ENCODE measurements at places on chromosomes 12 and 14.
A peak's percentile ranks its signal among the peaks of the same experiment; 100 is the strongest.

GRCh38 chr14:50666772-50667683 is 1.1 kb downstream of the SAV1 start:
- DNase-seq = no peak

- no peak for DNase-seq
Measured at GRCh38 chr12:96236221-96236822, 42.1 kb downstream of the ELK3 start.

- DNase-seq = peak; percentile 62
Measured at GRCh38 chr12:9331218-9331626, 123.0 kb upstream of the PZP start.

GRCh38 chr12:30278401-30278800 is 417.3 kb downstream of the IPO8 start:
- DNase-seq = no peak

DNA sequence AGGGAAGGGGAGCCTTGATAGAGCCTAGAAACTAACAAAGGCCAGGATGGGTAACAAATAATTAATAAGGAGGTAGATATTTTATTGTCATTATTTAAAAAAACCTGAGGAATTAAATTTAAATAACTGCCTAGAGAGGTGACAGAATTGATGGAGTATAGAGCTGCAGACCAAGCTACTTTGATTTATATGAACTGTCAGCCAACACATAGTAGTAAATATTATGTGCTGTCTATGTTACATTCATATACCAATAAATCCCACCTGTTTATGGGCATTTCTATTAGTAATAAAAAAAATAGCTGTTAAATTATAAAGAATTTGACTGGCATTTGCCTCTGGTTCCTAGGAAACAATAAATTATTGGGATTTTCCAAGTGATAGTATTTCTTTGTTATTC is 37.7 kb downstream of the TSPAN19 start:
- no peak for DNase-seq

- DNase-seq = no peak
Measured at GRCh38 chr12:129203456-129203855, 350.2 kb downstream of the GLT1D1 start.

DNA sequence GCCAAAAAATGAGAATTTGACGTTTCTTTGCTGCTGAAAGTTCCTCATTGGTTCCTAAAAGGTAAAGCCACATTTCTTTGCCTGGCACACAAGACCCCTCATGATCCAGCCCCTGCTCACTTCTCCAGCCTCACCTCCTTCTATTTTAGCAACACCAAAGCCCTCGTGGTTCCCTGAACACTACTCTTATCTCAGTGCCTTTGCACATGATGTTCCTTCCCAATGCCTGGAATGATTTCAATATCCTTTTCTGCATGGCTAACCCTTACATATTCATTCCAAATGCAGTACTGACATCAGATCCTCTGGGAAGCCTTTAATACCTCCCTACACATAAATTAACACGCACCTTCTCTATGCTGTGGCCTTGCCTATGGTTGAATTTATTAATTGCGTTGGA is 39.9 kb downstream of the GLT8D2 start:
- DNase-seq = no peak

DNA sequence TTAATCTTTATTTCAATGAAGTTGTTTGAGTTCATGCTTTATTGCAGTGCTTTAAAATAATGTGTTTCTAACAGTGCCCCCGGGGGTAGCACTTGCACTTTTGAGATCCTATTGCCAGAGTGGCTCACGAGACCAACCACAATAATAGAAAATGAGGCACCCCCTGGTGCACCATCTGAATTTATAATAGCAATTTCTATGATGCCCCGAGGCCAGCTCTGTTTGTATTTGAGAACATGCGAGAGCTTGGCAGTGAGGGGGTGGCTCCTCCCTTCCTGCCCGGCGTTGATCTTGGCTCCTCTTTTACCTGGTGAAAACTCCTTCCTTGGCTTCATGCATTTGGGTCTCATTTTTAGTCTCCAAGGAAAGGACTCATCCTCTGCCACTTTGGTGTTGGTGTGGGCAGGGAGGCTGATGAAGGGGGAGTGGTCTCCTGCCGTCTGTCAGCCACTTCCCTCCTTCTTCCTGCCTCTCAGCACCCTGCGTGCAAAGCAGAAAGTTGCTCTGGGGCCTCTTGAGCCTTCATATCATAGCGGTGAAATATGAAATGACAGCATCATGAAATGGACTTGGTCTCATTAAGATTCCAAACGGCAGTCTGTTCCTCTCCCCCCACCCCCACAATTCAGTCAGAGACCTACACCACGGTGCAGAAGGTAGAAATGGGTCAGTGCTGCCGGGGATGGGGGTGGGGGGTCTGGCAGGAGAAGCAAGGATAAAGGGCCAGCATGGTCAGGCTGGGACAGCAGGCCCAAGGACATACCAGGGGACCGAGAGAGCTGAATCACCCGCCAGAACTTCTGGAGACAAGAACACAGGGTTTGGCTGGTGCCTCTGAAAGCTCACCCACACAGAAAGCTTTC is 17.7 kb upstream of the NRXN3 start:
- no peak for DNase-seq

DNA sequence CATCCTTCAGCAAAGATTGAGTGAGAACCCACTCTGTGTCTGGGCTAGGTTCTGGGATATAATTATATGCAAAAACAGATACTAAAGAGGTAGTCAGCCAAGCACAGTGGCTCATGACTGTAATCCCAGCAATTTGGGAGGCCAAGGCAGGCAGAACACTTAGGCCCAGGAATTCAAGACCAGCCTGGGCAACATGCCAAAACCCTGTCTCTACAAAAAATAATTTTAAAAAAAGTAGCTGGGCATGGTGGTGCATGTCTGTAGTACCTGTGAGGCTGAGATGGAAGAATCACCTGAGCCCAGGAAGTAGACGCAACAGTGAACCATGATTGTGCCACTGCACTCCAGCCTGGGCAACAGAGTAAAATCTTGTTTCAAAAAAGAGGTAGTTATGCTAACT is 237.5 kb upstream of the HMGA2 start:
- no peak for DNase-seq

DNA sequence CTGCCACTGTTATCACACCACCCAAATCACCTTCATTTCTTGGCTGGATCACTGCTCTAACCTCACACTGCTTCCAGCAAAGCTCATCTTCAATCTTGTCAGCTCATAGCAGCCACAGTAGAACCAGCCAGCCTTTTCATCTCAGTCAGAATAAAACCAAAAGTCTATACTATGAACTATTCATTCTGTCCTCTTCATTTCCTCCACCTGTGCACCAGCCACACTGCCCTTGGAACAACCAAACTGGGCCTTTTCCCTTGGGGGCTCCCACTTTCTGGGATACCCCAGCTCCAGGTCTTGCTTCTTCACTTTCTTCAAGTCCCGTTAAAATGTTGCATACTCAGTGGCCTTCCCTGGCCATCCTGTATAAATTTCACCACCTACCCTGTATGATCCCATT is 234.4 kb upstream of the DAAM1 start:
- no peak for DNase-seq

DNA sequence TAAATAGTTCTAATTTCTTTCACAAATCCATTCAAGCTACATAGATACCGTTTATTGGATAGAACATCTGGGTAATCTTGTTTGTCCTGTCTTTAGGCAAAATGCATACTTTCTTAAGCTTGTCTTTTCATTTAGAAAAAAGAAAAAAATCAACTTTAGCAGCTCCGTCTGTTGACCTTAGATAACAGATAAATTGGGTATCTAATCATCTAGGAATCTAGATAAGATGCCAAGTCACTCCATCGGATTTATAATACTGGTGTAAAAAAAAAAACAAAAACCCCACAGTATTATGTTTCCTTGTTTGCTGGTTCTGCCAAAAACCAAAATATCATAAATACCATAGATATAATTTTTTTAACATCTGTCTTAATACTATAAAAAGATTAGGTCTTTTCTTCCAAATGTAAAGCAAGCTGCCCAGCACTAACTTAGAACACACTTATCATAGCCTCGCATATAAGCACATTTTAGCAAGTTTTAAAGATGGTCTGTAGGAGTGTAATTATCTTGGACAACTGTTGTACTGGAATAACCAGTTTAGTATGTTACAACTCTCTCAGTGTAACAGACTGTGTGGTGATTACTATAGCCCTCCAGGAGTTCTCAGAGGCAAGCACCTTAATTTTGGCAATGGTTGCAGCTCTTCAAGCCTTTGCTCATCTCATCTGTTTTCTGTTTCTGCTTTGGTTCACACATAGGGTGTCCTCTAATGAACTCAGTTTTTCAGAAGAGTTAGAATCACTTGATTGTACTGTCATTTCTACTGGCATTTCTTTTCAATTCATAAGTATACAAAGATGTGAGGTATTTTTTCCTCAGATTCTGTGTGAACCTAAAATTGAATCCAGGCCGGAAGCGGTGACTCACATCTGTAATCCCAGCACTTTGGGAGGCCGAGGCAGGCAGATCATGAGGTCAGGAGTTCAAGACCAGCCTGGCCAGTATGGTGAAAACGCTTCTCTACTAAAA is 83.1 kb downstream of the ANO6 start:
- DNase-seq = no peak

- no peak for DNase-seq
Measured at GRCh38 chr14:51533160-51533559, 118.5 kb upstream of the FRMD6 start.

- DNase-seq = no peak
Measured at GRCh38 chr12:122142857-122143256, 31.2 kb downstream of the IL31 start.

GRCh38 chr14:102926104-102926503 is 3.6 kb downstream of the AMN start:
- DNase-seq = no peak

GRCh38 chr14:27557445-27557844 is 959.6 kb upstream of the NOVA1 start:
- DNase-seq = no peak

- DNase-seq = no peak
Measured at GRCh38 chr14:61646366-61647116, 48.8 kb upstream of the HIF1A start.

DNA sequence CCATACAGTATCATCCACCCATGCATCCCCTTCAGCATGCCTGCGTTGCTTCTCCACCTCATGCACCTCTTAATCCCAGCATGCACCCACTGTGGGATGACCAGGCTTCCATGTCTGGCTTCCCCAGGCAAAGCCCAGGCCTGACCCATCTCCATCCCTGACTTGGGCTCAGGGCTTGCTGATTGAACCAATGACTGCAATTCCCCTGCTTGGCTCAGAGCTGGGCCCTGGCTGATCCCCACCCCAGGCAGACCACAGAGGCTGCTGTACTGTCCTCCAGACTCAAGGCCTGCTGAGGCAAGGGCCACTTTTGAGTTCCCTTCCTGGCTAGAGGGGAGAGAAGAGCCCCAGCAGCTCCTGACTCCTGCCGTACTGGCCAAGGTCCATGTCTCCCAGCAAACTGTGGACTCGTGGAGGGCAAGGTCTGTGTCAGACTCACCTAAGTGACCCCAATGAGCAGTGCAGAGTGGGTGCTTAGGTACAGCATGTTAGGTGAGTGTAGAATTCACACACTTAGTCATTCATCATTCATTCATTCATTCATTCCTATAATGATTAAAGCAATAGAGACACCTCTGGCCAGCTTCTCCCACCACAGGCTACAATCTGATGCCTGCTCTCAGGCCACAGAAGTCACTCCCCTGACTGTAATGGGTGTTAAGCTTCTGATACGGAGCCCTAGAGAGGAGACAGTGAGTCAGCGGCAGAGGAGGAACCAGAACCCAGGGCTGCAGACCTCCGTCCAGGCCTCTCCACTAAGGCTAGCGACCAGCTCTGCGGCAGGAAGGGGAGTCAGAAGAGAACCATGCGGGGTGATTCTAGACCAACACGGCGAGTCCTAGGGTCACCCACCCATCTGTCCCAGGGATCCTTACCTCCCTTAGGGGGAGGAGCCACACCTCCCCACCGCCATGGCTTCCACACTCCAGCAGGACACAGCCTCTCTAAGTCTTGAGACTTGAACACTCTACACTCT is 2.9 kb downstream of the BEGAIN start:
- no peak for DNase-seq

- DNase-seq = no peak
Measured at GRCh38 chr12:93106910-93107309, 177.8 kb upstream of the EEA1 start.

DNA sequence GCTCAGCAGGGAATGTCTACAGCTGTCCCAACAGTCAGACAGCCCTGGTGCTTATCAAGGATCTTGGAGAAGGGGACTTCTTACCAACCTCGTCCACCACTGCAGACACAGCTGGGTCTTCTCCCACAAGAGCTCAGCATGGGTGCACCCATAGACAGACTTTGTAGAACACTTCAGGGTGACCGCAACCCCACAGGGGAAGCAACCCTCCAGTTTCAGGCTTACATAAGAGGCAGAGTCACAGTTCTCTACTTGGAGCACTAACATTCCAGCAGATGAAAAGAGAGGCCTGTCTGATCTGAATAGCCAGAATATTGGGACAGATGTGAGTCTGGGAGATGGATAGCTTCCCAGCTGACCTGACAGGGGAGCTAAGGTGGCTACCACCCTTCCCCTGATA is 3.5 kb upstream of the CLEC1A start:
- no peak for DNase-seq

DNA sequence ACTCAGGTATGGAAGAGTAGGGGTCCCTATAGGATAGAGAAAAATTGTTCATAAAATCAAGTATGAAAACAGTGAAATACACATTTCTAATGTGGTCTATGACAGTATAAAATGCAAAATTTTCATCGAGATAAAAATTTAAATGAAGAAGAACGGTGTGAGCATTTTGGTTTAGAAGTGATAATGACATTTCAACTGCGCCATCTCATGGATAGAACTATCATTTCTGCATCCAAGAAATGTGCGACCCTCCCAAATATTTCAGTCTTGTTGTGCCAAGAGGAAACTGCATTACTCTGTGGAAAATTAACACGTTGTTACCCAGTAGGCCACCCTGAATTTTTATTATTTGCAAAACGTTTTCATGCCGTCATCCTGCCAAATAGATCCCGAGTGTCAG is 108.8 kb downstream of the CRACR2A start:
- DNase-seq = no peak

GRCh38 chr14:99258876-99259726 is 12.9 kb downstream of the BCL11B start:
- DNase-seq = no peak

DNA sequence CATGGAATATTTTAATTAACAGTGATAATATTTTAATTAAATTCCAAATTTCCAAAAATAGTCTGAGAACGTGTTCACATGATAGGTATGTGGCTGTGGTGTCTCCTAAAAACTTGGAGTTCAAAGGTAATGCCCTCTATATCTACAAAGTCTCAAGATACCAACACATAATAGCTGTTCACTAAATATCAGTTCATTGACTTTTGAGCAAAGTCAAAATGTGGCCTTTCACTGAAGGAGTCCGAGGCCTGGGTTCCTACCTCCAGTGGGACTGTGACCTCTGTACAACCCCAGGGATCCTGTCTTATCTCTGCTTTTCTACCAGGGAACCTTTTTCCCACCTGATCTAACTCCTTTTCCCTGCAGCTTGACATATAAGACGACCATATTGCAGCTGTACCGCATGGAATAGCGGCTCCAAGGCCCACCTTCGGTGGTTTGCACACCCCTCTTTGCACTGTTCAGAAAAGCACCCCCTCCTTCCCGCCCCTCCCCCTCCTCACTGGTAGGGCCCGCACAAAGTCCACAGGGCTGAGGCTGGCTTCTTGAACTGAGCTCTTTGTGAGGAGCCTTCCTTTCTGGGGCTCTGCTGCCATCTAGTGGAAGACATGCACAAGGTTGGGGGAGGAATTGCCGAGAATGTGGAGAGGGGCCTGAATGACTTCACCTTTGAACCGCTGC is 3.1 kb downstream of the CCND2 start:
- DNase-seq = peak; percentile 76
